Urinary bladder (tissue), 4 donors: ENCODE measurements at places on chromosomes 2 and 18. TPM values are rescaled to one million over a fixed set of nuclear protein-coding genes. Genes with fewer than 3 reads are reported as not detected.
A peak's percentile ranks its signal among the peaks of the same experiment; 100 is the strongest.

CPO gene
- 0.53 TPM for total RNA-seq

GLI2 gene
- 11.3 TPM for total RNA-seq

ITGB6 gene
- total RNA-seq: 25.2 TPM

MEP1B gene
- 0.11 TPM for total RNA-seq

NEU2 gene
- not detected for total RNA-seq

RNF152 gene
- total RNA-seq: 44.4 TPM

GEN1 gene
- 21.0 TPM for total RNA-seq

AOX1 gene
- total RNA-seq: 6.0 TPM

GRCh38 chr2:24816404-24816803 lies 23.2 kb downstream of the CENPO start:
- DNase-seq: no peak

DNA sequence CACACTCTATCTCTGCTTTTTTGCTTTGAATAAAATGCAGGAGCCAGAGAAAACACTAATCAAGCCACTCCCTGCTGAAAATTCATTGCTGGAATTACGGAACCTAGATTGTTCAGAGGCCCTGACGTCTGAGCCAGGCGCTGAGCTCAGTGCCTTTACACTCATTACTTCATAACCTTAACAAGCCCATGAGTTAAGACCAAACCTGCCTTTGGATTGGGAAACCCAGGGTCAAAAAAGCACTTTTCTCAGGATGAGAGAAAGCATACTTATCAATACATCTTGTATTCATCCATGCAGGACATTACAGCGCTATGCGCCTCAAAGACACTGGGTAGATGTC lies 762 bp downstream of the INO80C start:
- DNase-seq: peak; percentile 32

- no peak for DNase-seq
These were observed 30.5 kb downstream of the HPCAL1 start for GRCh38 chr2:10333247-10333613.

- DNase-seq: no peak
These were observed 7.3 kb downstream of the ACKR3 start for GRCh38 chr2:236576953-236577352.

DNA sequence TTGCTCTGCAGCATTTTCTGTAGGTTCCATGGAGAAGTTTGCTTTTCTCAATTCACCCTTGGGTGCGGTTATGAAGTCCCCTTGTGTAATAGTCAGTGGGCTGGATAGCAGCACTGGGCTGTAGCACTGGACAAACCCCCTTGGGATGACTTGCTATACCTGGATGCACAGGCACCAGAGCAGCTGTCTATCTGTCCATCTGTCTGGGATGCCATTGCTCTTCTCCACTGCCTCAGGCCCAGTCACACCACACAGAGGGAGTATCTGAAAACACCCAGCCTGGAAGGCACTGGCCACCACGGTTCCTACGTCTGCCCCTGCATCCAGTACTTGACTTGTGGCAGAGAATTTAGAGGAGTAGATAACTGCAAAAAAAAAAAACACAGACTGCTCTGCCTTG lies 254.5 kb downstream of the TFCP2L1 start:
- no peak for DNase-seq

GRCh38 chr2:8680822-8681760 lies 765 bp upstream of the ID2 start:
- DNase-seq: peak; percentile 70

DNA sequence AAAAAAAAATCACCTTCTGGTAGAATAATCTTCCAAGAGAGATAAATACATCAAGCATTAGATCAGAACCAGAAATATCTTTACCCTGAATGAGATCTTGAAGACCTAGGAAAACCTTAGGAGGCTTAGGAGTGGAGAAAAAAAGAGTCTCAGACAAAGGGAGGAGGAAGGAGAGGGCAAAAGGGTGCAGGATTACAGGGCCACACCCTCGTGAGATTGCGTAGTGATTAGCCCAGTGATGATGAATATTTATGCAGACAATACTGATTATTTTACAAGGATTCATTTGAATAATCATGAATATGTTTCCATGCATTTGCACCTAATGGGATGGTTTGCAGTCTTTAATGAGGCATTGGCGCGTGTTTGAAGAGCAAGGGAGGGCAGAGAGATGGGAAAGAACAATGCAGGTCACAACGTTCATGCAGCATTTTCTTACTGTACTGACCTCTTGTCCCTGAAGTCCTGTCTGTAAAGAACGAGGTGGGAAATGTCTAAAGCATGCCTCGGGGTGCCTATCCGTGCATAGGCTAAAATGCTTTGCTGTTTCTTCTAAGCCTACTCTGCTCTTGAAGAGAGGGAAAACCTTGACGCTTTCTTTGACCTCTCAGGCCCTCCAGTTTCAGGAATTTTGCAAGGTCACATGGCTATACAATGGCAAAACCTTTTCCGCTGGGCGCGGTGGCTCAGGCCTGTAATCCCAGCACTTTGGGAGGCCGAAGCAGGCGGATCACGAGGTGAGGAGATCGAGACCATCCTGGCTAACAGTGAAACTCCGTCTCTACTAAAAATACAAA lies 18.6 kb upstream of the ZNF532 start:
- no peak for DNase-seq

DNA sequence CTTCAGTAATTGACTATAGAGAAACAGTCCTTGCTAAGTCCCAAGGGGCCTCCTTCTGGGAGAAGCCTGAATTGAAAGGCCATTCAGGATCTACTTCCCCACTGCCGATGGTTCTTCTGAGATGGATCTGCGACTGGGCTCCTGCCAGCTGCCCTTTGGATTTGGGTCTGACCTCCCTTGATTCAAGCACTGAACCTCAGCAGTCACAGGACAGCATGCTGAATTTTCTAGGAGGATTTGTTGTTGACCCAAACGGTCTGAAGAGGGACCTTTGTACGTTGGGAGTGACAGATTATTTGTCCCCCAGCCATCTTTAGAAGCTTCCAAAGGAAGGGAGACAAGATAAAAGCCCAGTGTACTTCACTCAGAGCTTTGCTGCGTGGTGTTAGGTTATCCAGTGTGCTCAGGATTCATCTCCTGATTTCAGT lies 67.1 kb downstream of the NXPH2 start:
- no peak for DNase-seq

DNA sequence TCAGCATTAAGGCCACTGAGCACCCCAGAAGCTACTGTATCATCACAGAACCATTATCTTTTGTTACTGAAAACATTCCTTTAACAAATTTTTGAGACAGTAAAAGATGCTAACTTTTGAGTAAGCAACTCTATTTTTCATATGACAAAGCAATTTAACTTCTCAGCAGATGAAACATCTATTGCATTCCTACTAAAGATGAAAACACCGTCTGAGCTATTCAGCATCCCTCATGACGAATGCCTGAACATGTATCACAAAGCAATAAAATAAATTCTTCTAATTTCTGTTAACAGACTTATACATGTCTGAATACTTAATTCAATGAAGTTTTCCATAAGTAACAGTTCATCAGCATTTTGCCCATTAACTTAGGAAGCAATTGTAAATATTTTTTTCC lies 23.9 kb downstream of the CHN1 start:
- DNase-seq: no peak

DNA sequence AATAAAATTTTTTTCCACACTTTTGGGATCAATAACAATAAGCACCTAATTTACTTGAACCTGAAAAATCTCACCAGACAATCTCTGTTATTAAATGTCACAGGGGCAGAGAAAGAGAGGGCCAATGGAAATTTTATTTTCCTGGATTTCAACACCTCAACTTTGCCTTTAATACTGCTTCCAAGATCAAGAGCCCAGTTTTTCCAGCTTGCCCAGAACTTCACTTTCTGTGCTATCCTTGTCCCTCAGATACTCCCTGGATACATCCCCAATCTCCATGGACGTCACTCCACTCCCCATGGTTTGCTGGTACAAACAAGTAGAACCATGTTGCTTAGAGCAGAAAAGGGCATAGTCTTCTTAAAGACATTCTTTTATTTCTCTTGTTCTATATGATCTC lies 29.3 kb upstream of the PID1 start:
- no peak for DNase-seq

- no peak for DNase-seq
These were observed 55.4 kb downstream of the EML4 start for GRCh38 chr2:42224422-42225067.

DNA sequence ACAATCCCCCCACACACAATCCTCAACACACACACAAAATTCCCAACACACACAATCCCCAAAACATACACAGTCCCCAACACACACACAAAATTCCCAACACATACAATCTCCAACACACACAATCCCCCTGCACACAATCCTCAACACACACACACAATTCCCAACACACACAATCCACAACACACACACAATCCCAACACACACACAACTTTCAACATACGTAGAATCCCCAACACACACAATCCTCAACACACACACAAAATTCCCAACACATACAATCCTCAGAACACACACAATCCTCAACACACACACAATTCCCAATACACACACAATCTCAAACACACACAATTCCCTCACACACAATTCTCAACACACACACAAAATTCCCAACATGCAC lies 2.6 kb upstream of the PDCD1 start:
- DNase-seq: no peak

DNA sequence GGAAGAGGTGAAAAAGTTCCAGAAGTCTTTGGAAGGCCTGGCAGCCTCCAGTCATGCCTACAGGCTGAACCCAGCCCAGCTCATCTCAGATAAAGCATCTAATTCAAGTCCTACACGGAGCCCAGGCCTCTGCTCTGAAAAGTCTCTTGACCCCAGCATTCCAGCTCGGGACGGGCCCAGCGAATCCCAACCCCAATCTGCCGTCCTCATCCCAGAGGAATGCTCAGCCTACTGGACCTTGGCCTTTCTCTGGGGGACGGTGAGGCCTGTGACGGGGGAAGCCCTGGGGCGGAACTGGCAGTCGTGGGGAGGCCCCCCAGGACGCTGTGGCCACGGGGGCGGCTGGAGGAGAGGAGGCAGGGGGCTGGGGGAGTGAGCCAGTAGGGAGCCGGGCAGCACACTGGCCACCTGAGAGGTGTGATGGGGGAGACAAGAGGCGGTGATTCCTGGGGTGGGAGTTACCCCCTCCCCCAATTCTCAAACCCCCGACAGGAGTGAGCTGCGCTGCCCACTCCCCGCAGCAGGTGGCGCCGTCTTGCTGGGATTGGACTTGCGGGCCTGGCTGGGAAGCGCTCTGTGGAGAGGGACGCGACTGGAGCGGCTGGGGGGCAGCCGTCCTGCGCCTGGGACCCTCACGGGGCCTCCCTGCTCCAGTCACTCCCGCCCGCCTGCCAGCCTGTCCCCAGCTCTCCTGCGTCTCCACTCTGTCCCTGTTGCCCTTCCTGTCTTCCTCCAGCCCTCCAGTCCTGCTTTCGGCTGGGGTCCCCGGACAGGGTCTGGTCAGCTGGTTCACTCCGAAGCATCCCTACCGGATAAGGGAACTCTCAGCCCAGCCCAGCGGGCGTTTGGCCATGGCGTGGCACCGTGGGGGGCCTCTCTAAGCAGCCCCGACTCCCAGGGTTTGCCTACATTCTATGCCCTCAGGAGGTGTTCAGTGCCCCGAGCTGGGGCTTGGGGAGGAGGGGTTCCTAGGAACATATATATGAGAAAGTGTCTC lies 182.6 kb upstream of the HAAO start:
- no peak for DNase-seq

DNA sequence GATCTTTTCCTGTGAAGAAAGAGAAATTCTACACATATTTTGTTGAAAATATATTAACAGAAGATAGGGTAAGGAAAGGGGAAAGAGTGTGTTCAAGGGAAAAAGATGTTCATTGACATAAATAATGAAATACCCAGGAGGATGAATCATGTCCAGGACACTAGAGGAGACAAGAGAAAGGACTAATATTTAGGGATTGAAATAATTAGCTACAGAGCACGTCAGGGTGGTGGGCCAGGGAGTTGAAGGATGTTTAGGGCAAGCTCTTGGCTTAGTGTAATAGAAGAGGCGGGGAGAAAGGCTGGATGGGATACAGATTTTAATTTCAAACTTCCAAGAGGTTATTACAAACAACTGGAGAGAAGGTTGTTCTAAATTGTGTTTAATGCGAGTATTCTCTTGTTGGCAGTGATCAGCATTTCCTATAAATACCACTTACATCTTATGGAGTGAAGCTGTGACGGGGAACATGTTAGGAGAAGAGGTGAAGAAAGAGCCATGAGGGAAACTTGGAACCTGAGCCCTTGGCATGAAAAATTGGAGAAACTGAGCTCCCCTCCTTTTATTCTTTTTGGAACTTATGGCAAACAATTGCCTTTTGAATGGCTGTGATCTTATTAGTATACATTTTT lies 36.6 kb upstream of the CETN1 start:
- DNase-seq: no peak

- no peak for DNase-seq
These were observed 157.2 kb upstream of the COPS8 start for GRCh38 chr2:236928380-236929037.
